ENCODE measurements at places on chromosomes 12 and 14.

DNA sequence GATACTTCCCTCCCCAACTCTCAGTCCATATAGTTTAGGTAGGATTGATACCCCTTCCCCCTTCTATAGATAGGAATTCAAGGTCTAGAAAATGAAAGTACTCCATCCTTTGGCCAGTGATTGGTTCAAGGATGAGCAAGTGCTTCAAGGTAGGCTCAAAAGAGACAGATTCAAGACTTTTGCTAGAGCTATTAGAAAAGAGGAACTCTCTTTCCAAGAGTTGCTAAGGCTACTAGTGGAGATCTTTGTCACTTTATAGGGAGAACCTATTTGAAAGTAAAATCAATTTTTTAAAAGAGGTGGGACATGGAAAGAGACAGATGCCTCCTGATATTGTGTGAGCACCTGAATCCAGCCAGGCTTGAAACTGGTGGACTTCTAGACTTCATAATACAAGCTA is 17.5 kb downstream of the POLE2 start:
- DNase-seq, result no peak

DNA sequence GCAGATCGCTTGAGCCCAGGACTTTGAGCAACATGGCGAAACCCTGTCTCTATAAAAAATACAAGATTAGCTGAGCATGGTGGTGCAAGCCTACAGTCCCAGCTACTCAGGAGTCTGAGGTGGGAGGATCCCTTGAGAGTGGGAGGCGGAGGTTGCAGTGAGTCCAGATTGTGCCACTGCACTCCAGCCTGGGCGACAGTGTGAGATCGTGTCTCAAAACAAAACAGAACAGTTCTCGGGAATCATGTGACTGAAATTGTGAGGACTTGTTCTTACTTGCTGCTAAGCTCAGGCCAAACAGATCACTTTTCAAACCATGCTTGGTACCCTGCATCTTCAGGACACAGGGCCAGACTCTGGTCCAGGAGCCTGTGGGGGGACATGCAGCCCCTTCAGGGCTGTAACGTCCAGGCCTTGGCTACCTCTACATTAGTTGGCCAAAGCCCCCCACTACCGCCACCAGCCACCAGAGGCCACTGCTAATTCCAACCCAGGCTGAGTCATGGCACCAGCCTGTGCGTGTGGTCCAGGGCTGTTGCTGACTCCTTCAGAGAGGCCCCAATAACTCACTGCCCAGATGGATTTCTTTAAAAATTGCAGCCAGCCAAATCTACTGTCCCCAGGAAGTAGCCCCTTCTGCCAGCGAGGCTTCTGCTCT is 33.4 kb upstream of the SYNDIG1L start:
- peak; percentile 58 for DNase-seq

DNA sequence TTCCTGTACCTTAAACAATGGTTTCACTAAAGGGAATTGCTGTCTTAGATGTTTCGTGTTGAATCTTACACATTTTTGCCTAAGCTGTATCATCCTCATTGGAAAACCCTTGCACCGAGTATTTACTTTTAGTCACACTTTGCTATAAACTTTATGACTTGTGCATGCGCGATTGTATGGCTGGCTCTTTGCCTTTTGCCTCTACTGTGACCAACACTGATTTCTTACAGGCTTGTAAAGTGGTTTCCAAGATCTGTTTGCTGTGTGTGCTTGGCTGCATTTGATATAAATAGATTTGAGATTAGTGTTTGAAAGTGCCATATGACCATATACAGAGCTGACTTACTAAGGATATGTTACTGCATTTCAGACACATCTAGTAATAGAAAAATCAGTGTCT is 40.5 kb downstream of the RASSF3 start:
- no peak for DNase-seq

- DNase-seq, result no peak
Measured at GRCh38 chr12:56385873-56386272, 23.2 kb upstream of the APOF start.

DNA sequence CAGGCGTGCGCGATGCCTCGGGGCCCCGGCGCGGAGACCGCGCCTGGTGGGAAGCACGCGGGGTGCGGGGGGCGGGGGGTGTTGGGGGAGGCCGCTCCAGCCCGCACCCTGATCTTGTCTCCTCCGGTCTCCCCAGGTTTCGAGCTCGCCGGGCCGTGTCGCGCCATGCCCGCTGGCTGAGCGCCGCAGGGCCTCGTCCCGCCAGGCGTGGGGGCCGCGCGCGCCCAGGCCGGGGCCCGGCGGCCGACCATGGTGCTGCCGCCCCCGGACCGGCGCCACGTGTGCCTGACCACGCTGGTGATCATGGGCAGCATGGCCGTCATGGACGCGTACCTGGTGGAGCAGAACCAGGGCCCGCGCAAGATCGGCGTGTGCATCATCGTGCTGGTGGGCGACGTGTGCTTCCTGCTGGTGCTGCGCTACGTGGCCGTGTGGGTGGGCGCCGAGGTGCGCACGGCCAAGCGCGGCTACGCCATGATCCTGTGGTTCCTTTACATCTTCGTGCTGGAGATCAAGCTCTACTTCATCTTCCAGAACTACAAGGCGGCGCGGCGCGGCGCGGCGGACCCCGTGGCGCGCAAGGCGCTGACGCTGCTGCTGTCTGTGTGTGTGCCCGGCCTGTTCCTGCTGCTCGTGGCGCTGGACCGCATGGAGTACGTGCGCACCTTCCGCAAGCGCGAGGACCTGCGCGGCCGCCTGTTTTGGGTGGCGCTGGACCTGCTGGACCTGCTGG is 2.4 kb downstream of the TMEM121 start:
- DNase-seq, result peak; percentile 76

- DNase-seq, result no peak
Measured at GRCh38 chr14:67500981-67501380, 12.5 kb upstream of the TMEM229B start.

GRCh38 chr12:124296295-124296915 is 1.5 kb downstream of the RFLNA start:
- no peak for DNase-seq
